ENCODE measurements at places on chromosomes 13 and 19. TPM values are rescaled to one million over a fixed set of nuclear protein-coding genes. Genes with fewer than 3 reads are reported as not detected.
A peak's percentile ranks its signal among the peaks of the same experiment; 100 is the strongest.

DNA sequence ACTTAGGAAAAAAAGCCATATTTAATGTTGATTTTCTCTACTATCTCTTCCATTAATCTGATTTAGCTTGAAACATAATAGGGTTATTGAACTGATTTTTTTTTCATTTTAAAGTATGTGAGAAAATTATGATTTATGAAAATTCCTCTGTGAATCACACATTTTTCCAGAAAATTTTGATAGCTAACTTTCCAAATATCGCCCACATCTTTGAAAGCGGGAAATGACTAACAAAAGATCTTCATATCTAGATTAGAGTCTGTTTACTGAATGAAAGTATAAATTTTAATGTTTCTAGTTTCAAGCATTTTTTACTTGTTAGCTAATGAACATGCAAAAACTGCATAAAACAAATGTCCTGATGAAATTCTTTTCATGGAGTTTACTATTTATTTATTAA, 97.4 kb downstream of the POSTN start:
- DNase-seq = no peak

- no peak for DNase-seq
These were observed 5.2 kb upstream of the KBTBD7 start for GRCh38 chr13:41199526-41199925.

DNA sequence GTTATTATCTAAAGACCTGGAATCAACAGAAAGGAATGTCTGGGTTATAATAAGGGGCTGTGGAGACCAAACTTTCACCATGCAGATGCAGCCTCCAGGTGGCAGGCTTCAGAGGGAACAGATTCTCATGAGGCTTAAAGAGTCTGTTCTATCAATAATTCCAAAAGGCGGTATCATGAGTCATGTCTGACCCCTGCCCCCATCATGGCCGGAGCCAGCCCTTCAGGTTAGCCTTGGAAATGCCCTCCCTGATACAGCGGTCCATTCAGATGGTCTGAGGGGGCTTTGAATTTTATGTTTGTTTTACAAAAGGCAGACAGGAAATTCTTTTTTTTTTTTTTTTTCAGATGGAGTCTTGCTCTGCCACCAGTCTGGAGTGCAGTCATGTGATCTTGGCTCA, 21.7 kb upstream of the LAMP1 start:
- DNase-seq = peak; percentile 77

DNA sequence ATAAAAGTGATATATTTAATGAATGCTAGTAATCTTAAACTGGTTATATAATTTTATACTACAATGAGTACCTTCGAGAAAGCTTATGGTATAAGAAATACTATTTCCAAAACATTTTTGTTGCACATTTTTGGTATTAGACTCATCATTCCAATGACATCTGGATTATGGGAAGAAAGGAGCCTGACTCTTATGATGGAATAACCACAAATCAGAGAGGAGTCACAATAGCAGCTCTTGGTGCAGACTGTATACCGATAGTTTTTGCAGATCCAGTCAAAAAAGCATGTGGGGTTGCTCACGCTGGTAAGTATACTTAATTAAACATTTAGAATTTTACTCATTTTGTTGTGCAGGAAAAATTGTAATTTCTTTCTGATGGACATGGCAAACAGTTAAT, 3.9 kb downstream of the LACC1 start:
- no peak for DNase-seq

GRCh38 chr19:3725640-3726310, 17.6 kb downstream of the TJP3 start:
- peak; percentile 77 for DNase-seq

GRCh38 chr13:21567714-21568113, 36.3 kb downstream of the MICU2 start:
- DNase-seq = no peak

DNA sequence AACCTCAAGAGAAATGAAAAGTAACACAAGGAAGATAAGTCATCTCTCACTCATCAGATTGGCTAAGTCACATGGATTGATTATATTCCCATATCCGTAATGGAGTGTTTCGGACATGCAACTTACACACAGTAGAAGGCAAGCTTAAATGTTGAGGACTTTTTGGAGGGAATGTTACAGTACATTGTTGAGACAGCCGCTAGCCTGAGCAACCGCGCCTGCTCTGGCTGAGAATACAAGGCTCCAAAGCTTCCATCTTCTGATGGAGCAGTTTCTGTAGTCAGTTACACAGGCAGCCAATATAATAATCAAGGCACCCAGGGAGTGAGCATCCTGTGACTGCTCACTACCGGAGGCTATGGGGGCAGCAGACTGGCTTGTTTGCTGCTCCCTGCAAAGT, 1.0 kb upstream of the CRYL1 start:
- no peak for DNase-seq

- no peak for DNase-seq
These were observed 927 bp downstream of the CHAMP1 start for GRCh38 chr13:114315074-114315785.

- DNase-seq = no peak
These were observed 55.4 kb downstream of the MICU2 start for GRCh38 chr13:21548577-21548976.

GRCh38 chr13:113371061-113371460, 7.1 kb upstream of the GRTP1 start:
- DNase-seq = no peak

- no peak for DNase-seq
These were observed 173.9 kb downstream of the ZIC5 start for GRCh38 chr13:99797691-99798090.

DNA sequence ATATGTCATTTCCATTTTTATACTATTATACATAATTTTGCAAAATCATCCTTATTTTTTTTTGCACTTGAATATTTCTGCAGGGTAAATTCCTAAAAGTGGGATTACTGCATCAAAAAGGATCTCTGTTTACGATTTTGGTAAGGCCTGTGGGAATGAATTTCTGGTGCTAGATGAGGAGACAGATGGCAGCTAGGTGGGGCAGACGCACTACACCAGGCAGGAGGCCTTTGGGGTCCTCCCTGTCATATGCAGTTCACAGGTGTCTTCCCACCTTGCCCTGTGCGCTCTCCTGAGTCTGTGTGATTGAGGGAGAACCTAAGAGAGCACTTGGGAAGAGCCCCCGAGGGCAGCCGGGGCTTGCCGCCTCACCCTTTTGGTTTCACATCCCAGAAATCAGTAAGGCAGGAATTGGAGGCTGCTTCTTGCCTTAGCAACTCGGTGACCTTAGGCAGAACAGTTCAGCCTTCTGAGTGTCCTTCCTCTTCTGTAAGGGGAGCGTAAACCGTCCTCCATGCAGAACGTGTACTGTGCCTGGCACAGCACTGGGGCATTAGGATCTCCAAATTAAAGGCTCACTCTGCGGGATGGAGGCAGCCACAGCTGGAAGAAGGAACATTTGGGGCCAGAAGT, 13.4 kb upstream of the GJB2 start:
- no peak for DNase-seq

- no peak for DNase-seq
These were observed 109.0 kb downstream of the TNFRSF19 start for GRCh38 chr13:23679220-23679619.

- DNase-seq = no peak
These were observed 440.8 kb downstream of the TDRD3 start for GRCh38 chr13:60837806-60838205.

GRCh38 chr13:54194233-54195024, 1165.8 kb downstream of the OLFM4 start:
- no peak for DNase-seq

GRCh38 chr19:7928741-7929701, 3.1 kb upstream of the CTXN1 start:
- DNase-seq = peak; percentile 80

- no peak for DNase-seq
These were observed 27.0 kb downstream of the SPTBN4 start for GRCh38 chr19:40493778-40494177.

GRCh38 chr13:34129436-34129835, 311.5 kb downstream of the RFC3 start:
- DNase-seq = no peak

- no peak for DNase-seq
These were observed 112.9 kb downstream of the LRCH1 start for GRCh38 chr13:46665633-46666482.

GRCh38 chr19:14135985-14136508, 342 bp downstream of the ASF1B start:
- DNase-seq = no peak

DNA sequence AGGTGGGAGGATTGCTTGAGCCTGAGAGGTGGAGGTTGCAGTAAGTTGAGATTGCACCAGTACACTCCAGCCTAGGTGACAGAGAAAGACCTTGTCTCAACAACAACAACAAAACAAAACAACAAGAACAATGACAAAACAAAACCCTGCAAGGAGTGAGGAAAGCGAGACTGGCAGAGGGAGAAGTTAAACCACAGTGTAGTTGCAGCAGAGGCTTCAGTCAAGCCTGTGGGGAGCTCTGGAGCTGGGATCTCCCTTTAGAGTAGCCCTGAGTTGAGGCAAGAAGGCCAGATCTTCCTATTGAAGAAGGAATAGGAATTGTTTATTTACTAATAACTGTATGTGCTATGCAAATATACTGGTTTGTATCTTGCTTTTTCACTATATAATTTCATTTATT, 25.3 kb upstream of the RNASEH2B start:
- DNase-seq = no peak

GRCh38 chr19:33132021-33132420, at the start of gene WDR88:
TSS of gene WDR88 (plus strand) at chr19:33132114. CDS start at chr19:33132170, 56 bp downstream.
- DNase-seq = no peak

GRCh38 chr13:51416107-51416506, 36.7 kb downstream of the INTS6 start:
- DNase-seq = no peak

GRCh38 chr13:95233026-95233635, 68.1 kb downstream of the ABCC4 start:
- no peak for DNase-seq

GRCh38 chr19:46478356-46478986, 7.1 kb upstream of the PNMA8A start:
- no peak for DNase-seq

- no peak for DNase-seq
These were observed 17.1 kb upstream of the WASF3 start for GRCh38 chr13:26540334-26540733.

DNA sequence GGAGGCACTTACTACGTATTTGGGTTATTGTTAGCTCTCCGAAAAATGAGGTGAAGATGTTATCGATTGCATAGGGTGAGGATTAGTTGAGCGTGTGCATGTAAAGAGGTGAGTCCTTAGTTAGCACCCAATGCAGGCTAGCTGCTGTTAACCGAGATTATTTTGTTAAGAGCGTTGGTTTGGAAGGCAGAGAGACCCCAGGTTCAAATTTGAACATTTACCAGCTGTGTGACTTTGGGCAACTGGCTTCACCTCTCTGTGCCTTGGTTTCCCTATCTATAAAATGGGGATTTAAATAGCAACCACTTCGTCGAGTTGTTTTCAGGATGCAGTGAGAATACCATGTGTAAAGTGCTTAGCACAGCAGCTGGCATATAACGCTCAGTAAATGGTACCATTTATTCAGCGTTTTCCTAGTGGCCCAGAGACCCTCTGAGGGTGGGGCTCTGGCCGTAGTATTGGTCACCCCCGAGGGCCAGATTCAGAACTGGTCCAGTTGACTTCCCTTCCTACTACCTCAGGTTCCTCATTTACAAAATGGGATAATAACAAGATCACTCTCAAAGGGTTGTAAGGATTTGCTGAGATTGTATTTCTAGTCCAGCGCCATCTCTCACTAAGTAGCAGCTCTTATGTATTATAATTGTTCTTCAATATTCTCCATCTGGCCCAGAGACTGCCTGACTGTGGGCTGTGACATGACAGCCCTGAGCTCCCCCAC, 887 bp downstream of the SIPA1L3 start:
- no peak for DNase-seq

- DNase-seq = no peak
These were observed 2.9 kb downstream of the CCDC8 start for GRCh38 chr19:46410205-46411087.

Gene ZNF541
- not detected for total RNA-seq

Gene TNNT1
- total RNA-seq = 228 TPM

Gene FGF14
- total RNA-seq = not detected

Gene LRG1
- 25.6 TPM for total RNA-seq

Gene LRRC63
- total RNA-seq = 0.28 TPM

Gene ZNF443
- total RNA-seq = 3.5 TPM

Gene FUT1
- total RNA-seq = 7.9 TPM

Gene ZNF112
- 7.8 TPM for total RNA-seq

Gene AXL
- 271 TPM for total RNA-seq

Measured in PC-9 (cell line).